ENCODE measurements at places on chromosomes 16 and 17.

DNA sequence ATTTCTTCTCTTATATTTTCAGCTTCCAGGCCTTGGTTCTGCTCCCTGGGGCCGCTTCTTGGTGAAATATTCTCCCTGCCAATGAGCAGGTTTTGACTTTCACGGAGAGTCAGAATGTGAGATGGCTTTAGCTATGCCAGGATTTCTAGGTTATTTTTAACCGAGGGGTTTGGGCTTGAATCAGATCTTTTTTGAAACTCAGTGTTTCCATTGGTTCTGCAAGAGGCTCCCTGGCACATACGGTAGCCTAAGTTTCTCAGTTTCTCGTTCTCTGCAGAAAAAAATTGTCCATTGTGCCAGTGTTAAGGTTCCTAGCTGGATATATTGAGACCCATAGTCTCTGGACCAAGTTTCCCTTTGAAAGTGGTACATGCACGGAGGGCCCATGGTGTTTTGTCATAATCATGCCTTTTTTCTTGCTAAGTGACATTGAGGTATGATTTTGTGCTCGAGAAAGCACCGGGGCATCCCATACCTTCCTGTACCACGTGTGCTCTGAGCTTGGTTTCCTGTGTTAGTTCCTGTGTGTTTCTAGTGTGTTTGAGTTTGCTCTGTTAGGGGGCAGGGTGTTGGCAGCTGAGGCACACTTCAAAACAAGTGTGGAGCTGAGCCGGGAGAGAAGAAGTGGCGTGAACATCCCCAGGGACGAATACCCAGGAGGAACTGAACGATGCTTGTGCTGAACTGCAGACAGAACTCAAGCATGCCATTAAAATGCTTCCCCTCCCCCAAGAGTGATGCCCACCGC lies 127.2 kb downstream of the HS3ST3B1 start:
- no peak overlapping the region for H3K27ac ChIP-seq
- H3K27me3 ChIP-seq: no peaks in the 10 kb centered on the region
- no peaks in the 10 kb centered on the region for H3K36me3 ChIP-seq
- no peak overlapping the region for H3K4me3 ChIP-seq

DNA sequence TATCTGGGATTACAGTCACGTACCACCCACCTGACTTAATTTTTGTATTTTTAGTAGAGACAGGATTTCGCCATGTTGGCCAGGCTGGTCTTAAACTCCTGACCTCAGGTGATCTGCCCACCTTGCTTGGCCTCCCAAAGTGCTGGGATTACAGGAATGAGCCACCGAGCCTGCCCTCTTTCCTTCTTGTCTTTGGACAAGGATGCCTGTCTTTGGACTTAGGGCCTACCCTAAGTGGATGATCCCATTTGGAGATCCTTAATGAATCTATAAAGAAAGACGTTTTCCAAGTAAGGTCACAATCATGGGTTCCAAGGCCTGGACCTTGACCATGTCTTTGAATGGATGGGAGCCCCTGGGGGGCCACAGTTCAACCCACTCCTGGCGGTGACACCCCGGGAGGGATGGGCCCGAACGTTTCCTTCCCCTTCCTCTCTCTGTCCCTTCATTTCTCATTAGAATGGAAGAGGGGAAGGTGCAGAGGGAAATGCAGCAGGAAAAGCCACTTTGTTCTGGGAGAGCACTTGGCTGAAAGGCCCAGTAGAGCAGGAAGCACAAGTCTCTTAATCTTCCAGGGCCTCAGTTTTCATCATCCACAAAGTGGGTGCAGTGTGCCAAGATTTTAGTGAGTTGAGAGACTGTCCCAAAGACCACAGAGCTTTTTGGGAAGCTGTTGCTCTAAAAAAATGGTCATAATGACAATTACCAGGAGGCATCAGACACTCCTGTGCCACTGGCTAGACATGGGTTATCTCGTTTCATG lies 353.3 kb downstream of the SEC14L1 start:
- no peak overlapping the region for H3K27ac ChIP-seq
- DNase-seq: no peak
- no peaks in the 10 kb centered on the region for H3K36me3 ChIP-seq
- H3K4me3 ChIP-seq: no peak overlapping the region

DNA sequence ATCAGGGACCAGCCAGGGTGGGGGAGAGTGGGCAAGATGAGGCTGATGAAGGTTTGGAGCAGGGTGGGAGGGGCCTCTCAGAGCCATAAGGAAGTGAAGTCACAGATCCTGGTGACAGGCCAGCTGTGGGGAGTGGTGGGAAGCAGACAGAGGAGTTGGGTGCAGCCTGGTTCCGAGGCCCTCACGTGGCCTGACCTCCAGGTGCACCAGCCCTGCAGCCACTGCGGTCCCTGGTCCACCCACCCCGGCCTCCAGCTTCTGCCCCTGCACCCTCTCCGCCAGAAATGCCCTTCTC lies 3.9 kb upstream of the ZFPM1 start:
- H3K36me3 ChIP-seq: no peaks in the 10 kb centered on the region
- H3K4me1 ChIP-seq: peaks cover 7% of the 10 kb centered on the region
- no peak overlapping the region for H3K4me3 ChIP-seq
- DNase-seq: no peak
- H3K27ac ChIP-seq: no peak overlapping the region
- H3K27me3 ChIP-seq: no peaks in the 10 kb centered on the region

DNA sequence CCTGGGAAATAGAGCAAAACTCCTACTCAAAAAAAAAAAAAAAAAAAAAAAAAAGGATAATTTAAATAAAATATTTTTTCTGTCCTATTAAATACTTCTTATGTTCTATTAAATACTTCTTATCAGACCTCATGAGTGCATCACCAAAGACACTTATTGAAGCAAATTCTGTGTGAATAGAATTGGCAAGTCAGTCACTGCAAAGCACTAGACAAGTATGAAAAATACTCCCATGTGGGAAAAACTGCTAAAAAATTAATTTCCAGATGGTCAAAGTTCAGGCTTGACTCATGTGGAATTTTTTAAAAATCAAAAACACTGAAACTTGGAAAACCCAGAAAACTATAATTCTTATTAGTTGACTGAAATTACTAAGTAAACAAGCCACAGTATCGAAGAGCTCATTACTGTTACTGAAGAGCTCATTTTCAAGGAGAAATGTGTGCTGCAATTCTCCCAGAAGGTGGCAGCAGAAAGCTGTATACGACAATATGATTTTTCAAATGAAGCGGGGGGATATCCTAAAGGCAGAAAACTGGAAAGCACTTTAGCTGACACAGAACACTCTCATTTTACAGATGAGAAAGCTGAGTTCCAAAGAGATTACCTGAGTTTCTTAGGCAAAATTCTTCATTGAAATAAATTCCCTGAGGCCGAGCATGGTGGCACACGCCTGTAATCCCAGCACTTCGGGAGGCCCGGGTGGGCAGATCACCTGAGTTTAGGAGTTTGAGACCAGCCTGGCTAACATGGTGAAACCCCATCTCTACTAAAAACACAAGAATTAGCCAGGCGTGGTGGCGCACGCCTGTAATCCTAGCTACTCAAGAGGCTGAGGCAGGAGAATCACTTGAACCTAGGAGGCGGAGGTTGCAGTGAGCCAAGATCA lies 15.9 kb upstream of the FBXO47 start:
- no peak overlapping the region for H3K27ac ChIP-seq
- H3K4me1 ChIP-seq: peaks cover 4% of the 10 kb centered on the region
- no peak overlapping the region for H3K4me3 ChIP-seq
- no peaks in the 10 kb centered on the region for H3K27me3 ChIP-seq

DNA sequence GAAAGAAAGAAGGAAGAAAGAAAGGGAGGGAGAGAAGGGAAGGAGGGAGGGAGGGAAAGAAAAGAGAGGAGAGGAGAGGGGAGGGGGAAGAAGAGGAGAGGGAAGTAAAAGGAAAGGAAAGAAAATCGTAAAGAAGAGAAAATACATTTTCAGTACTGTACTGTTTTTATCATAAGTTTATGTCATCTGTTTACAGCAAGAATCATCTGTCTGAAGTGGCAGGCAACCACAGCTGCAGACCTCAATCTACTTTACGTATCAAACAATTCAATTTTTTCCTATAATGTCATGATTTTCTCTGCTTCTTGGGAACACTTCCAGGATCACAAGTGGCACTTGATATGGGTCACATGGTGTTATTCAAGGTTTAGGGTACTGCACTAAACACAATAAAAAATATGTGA lies 58.3 kb downstream of the USP32 start:
- no peaks in the 10 kb centered on the region for H3K27me3 ChIP-seq
- H3K4me3 ChIP-seq: no peak overlapping the region
- H3K27ac ChIP-seq: no peak overlapping the region
- H3K4me1 ChIP-seq: peaks cover 2% of the 10 kb centered on the region
- no peaks in the 10 kb centered on the region for H3K36me3 ChIP-seq

DNA sequence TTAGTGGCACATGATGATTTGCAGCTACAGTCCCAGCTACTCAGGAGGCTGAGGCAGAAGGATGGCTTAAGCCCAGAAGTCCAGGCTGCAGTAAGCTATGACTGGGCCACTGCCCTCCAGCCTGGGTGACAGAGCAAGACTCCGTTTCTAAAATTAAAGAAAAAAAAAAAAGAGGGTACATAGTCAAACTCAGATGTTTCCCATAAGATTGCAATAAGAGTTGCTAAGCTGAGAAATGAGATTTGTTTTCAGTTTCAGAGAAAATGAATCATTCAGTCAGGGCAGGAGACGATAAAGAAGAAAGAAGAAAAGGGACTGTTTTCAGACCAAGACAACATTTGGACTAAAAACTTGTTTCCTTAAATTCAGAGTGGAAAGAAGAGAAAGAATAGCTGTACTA lies 30.2 kb upstream of the PHLPP2 start:
- H3K36me3 ChIP-seq: peaks cover 4% of the 10 kb centered on the region
- no peak overlapping the region for H3K27ac ChIP-seq
- no peaks in the 10 kb centered on the region for H3K27me3 ChIP-seq
- DNase-seq: no peak

DNA sequence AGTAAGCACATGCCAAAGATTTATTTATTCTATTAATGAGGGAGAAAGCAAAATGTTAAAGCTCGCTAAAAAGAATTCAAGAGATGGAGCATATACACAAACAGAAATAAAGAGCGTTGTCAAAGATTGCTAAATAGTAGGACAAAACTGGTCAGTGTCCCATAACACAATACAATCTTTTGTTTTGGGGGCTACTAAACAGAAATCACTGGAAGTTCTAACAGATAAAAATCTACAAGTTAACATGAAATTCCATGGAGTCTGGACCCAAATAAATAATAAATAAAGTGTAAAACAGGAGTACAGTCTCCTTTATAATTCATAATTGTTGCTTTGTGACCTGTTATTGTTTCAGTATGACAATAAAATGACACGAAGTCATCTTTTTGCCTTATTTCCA lies 115.2 kb upstream of the CNTNAP4 start:
- DNase-seq: no peak
- no peaks in the 10 kb centered on the region for H3K36me3 ChIP-seq
- H3K4me3 ChIP-seq: no peak overlapping the region

- no peak overlapping the region for H3K27ac ChIP-seq
- H3K27me3 ChIP-seq: no peaks in the 10 kb centered on the region
- no peak overlapping the region for H3K4me3 ChIP-seq
- no peak for DNase-seq
- H3K4me1 ChIP-seq: no peaks in the 10 kb centered on the region
These were observed 124.5 kb downstream of the PRKCB start for GRCh38 chr16:23960081-23960885.

- no peaks in the 10 kb centered on the region for H3K27me3 ChIP-seq
- H3K4me1 ChIP-seq: peaks cover 21% of the 10 kb centered on the region
- H3K27ac ChIP-seq: no peak overlapping the region
- no peak overlapping the region for H3K4me3 ChIP-seq
These were observed 1.2 kb upstream of the SLC13A5 start for GRCh38 chr17:6714315-6714874.

DNA sequence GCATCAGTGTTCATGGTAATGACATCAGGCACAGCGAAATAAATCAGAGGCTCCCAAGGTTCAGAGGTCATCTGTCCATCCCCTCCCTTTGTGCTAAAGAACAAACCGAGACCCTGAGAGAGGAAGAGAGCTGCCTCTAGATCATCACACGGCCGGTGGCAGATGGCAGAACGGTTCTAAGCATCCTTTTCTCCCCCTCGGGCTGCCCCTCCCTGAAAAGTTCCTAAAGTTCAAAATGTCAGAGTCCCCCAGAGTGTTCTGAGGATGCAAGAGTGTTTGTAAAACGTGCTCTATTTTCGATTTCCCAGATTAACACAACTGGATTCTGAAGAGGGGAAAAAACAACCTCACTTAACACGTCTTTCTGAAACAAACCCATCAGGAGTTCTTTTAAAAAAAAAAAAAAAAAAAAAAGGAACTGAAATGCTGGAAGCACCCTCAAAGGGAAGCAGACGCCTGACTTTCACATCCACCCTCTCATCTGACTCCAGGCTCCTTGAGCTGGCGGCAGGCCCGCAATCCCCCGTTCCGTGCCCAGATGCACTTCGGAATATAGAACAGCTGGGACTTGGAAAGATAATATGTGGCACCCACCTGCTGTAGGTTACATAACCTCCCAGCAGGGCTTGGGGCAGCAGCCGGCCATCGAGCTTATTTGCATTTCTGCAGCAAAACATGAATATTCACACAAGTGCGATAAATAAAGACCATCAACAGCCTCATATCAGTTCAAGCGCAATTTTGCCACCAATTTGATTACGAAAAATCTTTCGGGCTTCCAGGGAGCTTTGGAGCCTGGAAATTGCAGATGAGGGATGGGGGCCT lies 115.5 kb upstream of the SMURF2 start:
- peak overlapping the region; percentile 27 for H3K4me3 ChIP-seq
- DNase-seq: no peak
- H3K36me3 ChIP-seq: no peaks in the 10 kb centered on the region
- peaks cover 3% of the 10 kb centered on the region for H3K27me3 ChIP-seq
- H3K4me1 ChIP-seq: peaks cover 12% of the 10 kb centered on the region

- no peak overlapping the region for H3K4me3 ChIP-seq
- no peak overlapping the region for H3K27ac ChIP-seq
- H3K4me1 ChIP-seq: no peaks in the 10 kb centered on the region
- no peaks in the 10 kb centered on the region for H3K27me3 ChIP-seq
- H3K36me3 ChIP-seq: no peaks in the 10 kb centered on the region
These were observed 25.1 kb downstream of the PLCG2 start for GRCh38 chr16:81804134-81804610.

- peak overlapping the region; percentile 46 for H3K4me3 ChIP-seq
- H3K27me3 ChIP-seq: no peaks in the 10 kb centered on the region
- H3K4me1 ChIP-seq: peaks cover 4% of the 10 kb centered on the region
- H3K27ac ChIP-seq: peak overlapping the region; percentile 54
These were observed 11.2 kb downstream of the GALK1 start for GRCh38 chr17:75753514-75754377.

- H3K36me3 ChIP-seq: no peaks in the 10 kb centered on the region
- H3K27ac ChIP-seq: no peak overlapping the region
- H3K4me3 ChIP-seq: no peak overlapping the region
- no peaks in the 10 kb centered on the region for H3K27me3 ChIP-seq
These were observed 28.0 kb upstream of the DUSP14 start for GRCh38 chr17:37461668-37462067.

- peaks cover 42% of the 10 kb centered on the region for H3K4me1 ChIP-seq
- H3K36me3 ChIP-seq: no peaks in the 10 kb centered on the region
- no peaks in the 10 kb centered on the region for H3K27me3 ChIP-seq
- peak overlapping the region; percentile 68 for H3K27ac ChIP-seq
These were observed 11.4 kb downstream of the GGA2 start for GRCh38 chr16:23498863-23499262.

DNA sequence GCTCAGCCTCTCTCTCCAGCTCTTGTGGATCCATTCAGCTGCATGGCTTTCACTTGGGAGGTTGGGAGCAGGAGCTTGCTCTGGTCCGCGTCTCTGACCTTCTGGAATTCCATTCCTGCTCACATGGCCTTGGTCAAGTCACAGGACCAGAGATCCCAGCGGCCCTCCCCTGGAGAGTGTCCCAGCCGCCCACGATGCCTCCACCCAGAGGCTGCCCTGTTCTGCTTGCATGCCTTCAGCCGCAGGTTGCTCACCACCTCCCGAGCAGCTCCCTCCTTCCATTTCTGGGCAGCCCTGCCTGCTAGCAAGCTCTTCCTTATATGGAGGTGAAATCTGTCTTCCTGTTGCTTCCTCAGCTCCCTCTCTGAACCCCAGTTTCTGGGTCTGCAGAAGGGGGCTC lies 32.6 kb downstream of the RAI1 start:
- H3K27ac ChIP-seq: no peak overlapping the region
- no peaks in the 10 kb centered on the region for H3K36me3 ChIP-seq
- H3K4me1 ChIP-seq: peaks cover 10% of the 10 kb centered on the region
- H3K4me3 ChIP-seq: peak overlapping the region; percentile 3

Data from ovary (tissue), 10 donors.